ENCODE measurements at places on chromosomes 5 and 9.

DNA sequence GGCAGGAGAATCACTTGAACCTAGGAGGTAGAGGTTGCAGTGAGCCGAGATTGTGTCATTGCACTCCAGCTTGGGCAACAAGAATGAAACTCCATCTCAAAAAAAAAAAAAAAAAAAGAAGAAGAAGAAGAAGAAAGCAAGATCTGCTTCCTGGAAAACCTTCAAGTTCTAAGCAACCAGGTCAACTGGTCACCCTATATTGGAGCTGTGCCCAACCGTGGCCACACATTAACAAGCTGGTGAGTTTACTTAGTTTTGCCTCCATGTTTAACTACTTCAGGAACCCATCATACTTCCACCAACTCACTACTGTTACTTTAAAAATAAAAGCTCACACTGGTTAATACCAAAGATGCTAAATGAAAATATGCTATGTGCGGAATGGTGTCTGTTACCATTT, 12.3 kb upstream of the SKP1 start:
- DNase-seq: no peak

DNA sequence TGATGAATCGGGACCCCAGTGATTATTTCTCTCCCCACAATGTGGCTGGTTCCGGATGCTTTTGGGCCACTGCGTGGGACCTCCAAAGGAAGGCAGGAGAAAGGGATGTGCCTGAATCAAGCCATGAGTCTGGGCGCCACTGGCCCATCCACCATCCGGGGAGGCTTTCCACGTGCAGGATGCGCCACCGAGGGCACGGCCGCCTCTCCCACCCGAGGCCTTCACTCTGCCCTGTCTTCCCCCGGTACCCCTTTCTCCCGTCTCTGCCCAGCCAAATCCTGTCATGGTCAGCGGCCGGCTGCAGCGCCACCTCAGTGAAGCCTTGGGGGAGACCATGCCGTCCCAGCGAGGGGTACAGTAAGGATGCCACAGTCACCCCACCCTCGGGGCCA, 43.9 kb upstream of the GRHPR start:
- no peak for DNase-seq

- DNase-seq: no peak
Measured at GRCh38 chr9:124665391-124666058, 105.6 kb downstream of the NR6A1 start.

DNA sequence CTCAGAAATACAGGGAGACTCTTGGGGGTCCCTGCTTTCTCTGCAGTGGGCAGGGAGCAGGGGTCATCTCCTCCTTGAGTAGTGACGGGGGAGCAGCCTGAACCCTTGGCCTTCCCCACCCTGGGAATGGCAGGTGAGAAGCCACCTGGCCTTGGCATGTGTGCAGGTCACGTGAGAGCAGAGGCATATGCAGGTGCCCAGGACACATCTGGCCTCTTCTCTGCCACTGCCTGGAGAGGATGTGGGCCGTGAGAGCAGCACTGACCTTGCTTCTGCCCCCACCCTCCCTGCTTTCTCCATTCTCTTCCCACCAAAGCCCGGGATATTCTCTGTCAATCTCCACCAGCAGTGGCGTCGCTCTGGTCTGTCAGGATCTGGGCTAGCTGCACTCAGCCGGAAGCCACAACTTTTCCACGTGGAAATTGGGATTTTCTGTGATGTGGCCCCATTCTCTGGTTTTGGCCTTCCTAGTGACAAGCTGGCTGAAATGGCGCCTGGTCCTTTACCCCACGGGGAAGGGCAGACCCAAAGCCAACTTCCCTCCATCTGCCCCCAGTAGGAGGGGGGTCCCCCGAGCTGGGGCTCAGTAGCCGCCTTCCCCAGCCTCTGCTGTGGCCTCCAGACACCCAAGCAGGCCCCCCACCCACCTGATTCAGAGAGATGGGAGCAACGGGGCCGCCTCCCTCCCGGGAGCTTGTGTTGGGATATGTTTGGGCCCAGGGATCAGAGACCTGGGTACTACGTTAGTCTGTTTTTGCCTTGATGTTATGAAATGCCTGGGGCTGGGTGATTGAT, 70.4 kb upstream of the FCN1 start:
- DNase-seq: no peak

GRCh38 chr9:138075961-138076649, 198.5 kb downstream of the CACNA1B start:
- no peak for DNase-seq

- no peak for DNase-seq
Measured at GRCh38 chr9:121682926-121683515, 31.6 kb downstream of the DAB2IP start.

GRCh38 chr9:135926402-135927194, 19.3 kb upstream of the CAMSAP1 start:
- no peak for DNase-seq
